ENCODE measurements at places on chromosomes 2 and 18.

DNA sequence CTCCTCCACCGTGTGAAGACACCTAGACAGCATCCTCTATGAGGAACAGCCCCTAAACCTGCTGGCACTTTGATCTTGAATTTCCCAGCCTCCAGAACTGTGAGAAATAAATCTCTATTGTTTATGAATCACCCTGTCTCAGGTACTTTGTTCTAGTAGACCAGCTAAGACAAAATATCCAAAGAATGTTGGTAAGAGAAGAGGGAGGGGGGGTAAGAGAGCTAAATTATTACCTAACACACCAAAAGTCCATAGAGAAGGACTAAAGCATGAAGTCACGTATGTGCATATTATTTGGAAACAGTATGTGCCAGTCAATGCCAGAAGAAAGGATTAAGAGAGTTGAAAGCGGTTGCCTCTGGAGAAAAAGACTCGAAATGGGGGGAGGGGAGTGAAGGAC, 211.0 kb downstream of the SP3 start:
- peaks cover 10% of the 10 kb centered on the region for H3K4me1 ChIP-seq
- no peaks in the 10 kb centered on the region for H3K36me3 ChIP-seq
- H3K27ac ChIP-seq: no peak overlapping the region
- H3K27me3 ChIP-seq: peaks cover 2% of the 10 kb centered on the region
- H3K4me3 ChIP-seq: no peak overlapping the region

- H3K4me1 ChIP-seq: peaks cover 2% of the 10 kb centered on the region
- no peak for DNase-seq
- no peak overlapping the region for H3K27ac ChIP-seq
- H3K36me3 ChIP-seq: no peaks in the 10 kb centered on the region
- H3K27me3 ChIP-seq: no peaks in the 10 kb centered on the region
- H3K4me3 ChIP-seq: no peak overlapping the region
These were observed 85.4 kb downstream of the HNRNPLL start for GRCh38 chr2:38517284-38517683.

DNA sequence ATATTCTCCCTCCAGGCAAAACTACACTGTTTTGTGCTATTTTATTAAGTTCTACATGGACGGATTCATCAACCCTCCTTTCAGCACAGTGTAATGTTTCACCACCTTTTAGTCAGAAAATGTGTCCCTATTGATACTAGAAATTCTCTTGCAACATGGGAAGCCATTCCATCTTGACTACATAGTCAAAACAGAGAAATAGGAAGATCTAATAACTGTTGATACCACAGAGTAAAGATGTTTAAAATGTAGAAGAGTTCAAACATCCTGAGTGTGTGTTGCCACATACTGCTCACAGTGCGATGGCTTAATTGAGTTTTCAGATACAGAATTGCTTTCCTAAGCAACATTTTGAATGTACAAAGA, 492.2 kb upstream of the RAB12 start:
- H3K4me1 ChIP-seq: no peaks in the 10 kb centered on the region
- H3K36me3 ChIP-seq: no peaks in the 10 kb centered on the region
- H3K27me3 ChIP-seq: no peaks in the 10 kb centered on the region
- H3K27ac ChIP-seq: no peak overlapping the region
- H3K4me3 ChIP-seq: no peak overlapping the region

DNA sequence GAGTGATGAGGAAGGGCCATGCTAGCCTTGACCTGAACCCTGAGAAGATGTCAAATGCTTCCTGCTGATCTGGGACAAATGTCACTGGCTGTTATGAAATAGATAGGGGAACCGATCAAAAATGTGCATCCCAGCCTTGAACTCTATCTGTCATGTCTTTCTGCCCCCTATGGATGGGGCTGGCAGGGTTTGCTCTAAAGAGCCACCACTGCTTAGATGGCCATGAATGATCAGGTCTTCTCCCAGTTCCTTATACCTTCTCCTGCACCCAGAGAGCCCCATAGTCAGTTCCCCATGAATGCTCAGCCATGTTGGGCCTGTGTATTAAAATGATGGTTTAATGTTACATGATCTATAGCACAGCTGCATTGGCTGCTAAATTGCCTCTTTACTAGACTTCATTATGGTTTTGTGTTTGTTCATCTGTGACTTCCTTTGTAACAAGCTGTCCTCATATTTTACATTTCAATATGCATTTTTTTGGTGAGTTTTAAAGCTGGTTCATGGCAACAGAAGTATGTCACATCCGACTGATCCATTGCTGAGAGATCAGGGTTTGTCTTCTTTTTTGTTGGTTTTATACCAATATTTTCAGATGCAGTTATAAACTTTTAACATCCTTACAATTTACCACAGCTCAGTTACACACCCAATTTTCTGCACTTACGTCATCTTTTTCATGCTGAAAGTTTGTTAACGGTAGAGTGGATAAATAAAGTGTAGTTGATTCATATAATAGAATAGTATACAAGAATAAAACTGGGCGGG, 56.3 kb upstream of the SMAD2 start:
- no peaks in the 10 kb centered on the region for H3K36me3 ChIP-seq
- peaks cover 24% of the 10 kb centered on the region for H3K27me3 ChIP-seq
- DNase-seq: no peak
- no peak overlapping the region for H3K27ac ChIP-seq

DNA sequence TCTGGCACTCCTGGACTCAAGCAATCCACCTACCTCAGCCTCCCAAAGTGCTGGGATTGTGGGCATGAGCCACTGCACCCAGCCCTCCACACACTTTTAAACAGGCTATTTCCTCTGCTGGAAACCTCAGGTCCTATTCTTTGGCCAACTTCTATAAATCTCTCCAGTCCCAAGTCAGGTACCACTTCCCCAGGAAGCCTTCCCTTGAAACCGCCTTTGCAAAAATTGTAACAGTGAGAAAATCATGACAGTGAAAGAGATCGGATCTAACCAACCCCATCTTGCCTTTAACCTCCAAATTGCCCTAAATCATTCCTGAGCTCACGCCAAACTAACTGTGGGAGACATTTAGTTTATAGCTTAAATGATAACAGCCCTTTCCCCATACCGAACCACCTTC, 67.3 kb upstream of the CABLES1 start:
- H3K4me3 ChIP-seq: no peak overlapping the region
- DNase-seq: no peak
- peaks cover 15% of the 10 kb centered on the region for H3K4me1 ChIP-seq

- peaks cover 12% of the 10 kb centered on the region for H3K4me1 ChIP-seq
- no peaks in the 10 kb centered on the region for H3K27me3 ChIP-seq
- no peak overlapping the region for H3K27ac ChIP-seq
- H3K4me3 ChIP-seq: no peak overlapping the region
- no peak for DNase-seq
- peaks cover under 1% of the 10 kb centered on the region for H3K36me3 ChIP-seq
These were observed 10.1 kb downstream of the SLC9A4 start for GRCh38 chr2:102483086-102483485.

DNA sequence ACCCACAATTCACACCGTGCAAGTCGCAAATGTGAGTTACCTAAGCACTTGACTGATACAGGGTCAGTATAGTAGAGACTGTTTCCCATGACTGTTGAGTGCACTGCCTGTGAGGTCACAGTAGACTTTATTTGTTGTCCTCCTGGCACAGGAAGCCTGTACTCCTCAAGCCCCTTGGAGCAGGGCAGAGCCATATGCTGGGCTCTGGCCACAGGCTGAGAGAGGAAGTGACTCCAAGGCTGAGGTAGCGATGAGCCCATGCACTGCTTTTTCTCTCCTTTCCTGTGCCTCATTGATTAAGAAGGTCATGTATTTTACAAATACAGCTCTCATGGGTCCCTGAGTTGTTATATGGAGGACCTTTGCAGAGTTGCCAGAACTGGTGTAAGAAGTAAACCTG, 287.7 kb downstream of the SRBD1 start:
- no peaks in the 10 kb centered on the region for H3K27me3 ChIP-seq
- H3K4me3 ChIP-seq: no peak overlapping the region
- no peak overlapping the region for H3K27ac ChIP-seq

- peaks cover 15% of the 10 kb centered on the region for H3K4me1 ChIP-seq
- no peak overlapping the region for H3K4me3 ChIP-seq
- H3K36me3 ChIP-seq: no peaks in the 10 kb centered on the region
- peaks cover 5% of the 10 kb centered on the region for H3K27me3 ChIP-seq
- H3K27ac ChIP-seq: no peak overlapping the region
- DNase-seq: no peak
These were observed 54.5 kb downstream of the CFAP221 start for GRCh38 chr2:119598596-119599263.

DNA sequence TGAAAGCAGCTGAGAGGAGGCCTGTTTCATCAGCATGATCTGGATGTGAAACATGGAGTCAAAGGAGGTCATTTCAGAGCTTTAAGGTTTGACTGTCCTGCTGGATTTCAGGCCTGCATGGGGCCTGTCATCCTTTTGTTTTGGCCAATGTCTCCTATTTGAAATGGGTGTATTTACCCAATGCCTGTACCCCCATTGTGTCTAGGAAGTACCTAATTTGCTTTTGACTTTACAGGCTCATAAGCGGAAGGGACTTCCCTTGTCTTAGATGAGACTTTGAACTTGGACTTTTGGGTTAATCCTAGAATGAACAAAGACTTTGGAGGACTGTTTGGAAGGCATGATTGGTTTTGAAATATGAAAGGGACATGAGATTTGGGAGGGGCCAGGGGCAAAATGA, 19.3 kb upstream of the CYP27C1 start:
- peaks cover 2% of the 10 kb centered on the region for H3K27me3 ChIP-seq
- H3K36me3 ChIP-seq: peaks cover 11% of the 10 kb centered on the region
- H3K27ac ChIP-seq: no peak overlapping the region
- H3K4me3 ChIP-seq: no peak overlapping the region

GRCh38 chr2:69393963-69394362, 6.9 kb upstream of the GFPT1 start:
- no peak overlapping the region for H3K27ac ChIP-seq
- no peaks in the 10 kb centered on the region for H3K27me3 ChIP-seq

DNA sequence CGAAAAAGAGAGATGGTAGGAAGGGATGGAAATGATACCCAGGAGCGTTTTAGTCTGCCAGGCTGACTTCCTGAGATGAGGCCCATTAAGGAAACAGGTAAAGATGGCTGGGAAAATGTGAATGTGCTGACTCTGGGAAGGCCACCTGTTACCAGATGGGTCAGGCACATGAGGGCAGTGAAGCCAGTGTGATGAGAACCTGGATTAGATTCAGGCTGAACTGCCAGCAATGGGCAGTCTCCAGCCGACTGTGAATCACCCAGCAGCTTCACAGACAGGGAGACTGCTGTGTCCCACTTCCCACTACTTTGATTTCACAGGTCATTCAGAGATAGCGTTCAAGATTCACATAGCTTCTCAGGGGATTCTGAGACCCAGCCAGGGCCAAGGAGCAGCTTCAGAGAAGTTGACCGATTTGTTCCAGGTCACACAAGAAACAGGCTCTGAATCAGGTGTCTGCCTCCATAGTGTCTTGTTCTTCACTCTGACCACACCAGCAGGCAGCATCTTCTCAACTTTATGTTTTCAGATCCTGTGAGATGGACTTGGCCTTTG, 26.4 kb downstream of the CAPN13 start:
- H3K4me3 ChIP-seq: no peak overlapping the region
- no peak overlapping the region for H3K27ac ChIP-seq
- no peaks in the 10 kb centered on the region for H3K4me1 ChIP-seq
- H3K27me3 ChIP-seq: no peaks in the 10 kb centered on the region

- H3K4me3 ChIP-seq: no peak overlapping the region
- H3K27me3 ChIP-seq: no peaks in the 10 kb centered on the region
- H3K27ac ChIP-seq: no peak overlapping the region
- no peak for DNase-seq
- H3K4me1 ChIP-seq: peaks cover 20% of the 10 kb centered on the region
These were observed 32.3 kb downstream of the PLB1 start for GRCh38 chr2:28528206-28528605.

- no peak overlapping the region for H3K4me3 ChIP-seq
- H3K36me3 ChIP-seq: no peaks in the 10 kb centered on the region
- peaks cover 11% of the 10 kb centered on the region for H3K4me1 ChIP-seq
- H3K27me3 ChIP-seq: peaks cover 2% of the 10 kb centered on the region
- no peak overlapping the region for H3K27ac ChIP-seq
These were observed 831.7 kb downstream of the RNF144A start for GRCh38 chr2:7748717-7749415.

- no peaks in the 10 kb centered on the region for H3K36me3 ChIP-seq
- no peak overlapping the region for H3K27ac ChIP-seq
- H3K4me3 ChIP-seq: no peak overlapping the region
- H3K4me1 ChIP-seq: peaks cover 2% of the 10 kb centered on the region
- no peaks in the 10 kb centered on the region for H3K27me3 ChIP-seq
These were observed 52.5 kb downstream of the TMEM18 start for GRCh38 chr2:624551-625347.

DNA sequence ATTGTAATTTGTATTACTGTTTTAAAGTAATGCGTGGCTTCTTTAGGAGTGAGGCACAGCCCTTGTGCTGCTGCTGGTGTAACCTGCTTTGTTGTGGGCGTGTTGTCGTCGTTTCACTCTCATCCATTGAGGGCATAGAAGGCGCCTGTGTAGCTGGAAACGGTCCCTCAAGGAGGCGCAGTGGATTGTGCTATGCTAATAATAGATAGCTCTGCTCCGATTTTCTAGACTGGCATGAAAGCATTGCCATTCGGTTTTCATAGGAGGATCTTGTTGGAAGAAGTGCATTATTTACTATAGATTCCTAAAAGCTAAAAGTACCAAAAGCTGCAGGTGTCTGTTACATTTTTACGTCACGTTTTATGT, 17.9 kb downstream of the RAB12 start:
- no peak overlapping the region for H3K27ac ChIP-seq
- H3K4me1 ChIP-seq: peaks cover 33% of the 10 kb centered on the region
- H3K4me3 ChIP-seq: no peak overlapping the region
- H3K36me3 ChIP-seq: no peaks in the 10 kb centered on the region

- no peaks in the 10 kb centered on the region for H3K4me1 ChIP-seq
- H3K27ac ChIP-seq: no peak overlapping the region
- DNase-seq: no peak
- H3K4me3 ChIP-seq: no peak overlapping the region
- H3K27me3 ChIP-seq: no peaks in the 10 kb centered on the region
These were observed 61.7 kb upstream of the TEX51 start for GRCh38 chr2:126836761-126837679.

GRCh38 chr18:8631265-8631664, 22.0 kb downstream of the RAB12 start:
- no peaks in the 10 kb centered on the region for H3K27me3 ChIP-seq
- no peak for DNase-seq
- H3K27ac ChIP-seq: no peak overlapping the region
- H3K4me1 ChIP-seq: peaks cover 3% of the 10 kb centered on the region
